ENCODE measurements at places on chromosomes 2 and 18.

- no peak for DNase-seq
Observed at GRCh38 chr18:58845928-58846724, 18.6 kb upstream of the ZNF532 start.

GRCh38 chr2:161997916-161998471 is 76.0 kb downstream of the DPP4 start:
- no peak for DNase-seq

GRCh38 chr2:190088917-190089316 is 26.4 kb upstream of the MSTN start:
- peak; percentile 87 for DNase-seq

DNA sequence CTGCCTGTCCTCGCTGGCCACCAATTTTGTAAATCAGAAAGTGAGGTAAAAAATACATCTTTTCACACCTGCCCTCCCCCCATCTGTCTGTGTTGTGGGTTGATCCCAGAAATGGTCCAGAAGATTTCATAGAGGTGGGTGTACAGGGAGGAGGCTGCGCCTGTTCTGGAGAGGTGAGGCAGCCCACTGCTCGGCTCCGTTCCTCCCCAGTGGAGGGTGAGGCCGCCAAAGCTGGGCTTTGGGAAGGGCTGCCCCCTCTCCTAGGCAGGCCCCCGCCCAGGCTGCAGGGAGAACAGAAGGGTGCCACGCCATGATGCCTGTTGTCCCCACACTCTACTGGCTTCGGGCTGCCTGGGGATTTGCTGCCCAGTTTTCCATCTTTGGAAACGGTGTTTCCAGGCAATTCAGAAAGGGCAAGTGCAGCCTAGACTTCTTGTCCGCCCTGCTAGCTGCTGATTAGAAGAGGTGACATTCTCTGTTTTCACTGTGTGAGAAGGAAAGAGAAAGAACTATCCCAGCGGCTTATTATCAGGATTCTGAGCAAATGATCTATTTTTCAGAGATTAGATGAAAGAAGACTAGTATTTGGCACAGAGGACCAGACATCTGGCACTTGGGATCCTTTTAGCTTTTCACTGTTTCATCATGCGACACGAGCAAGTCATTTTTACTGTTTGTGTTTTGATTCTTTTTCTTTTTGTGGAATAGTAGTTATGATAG is 18.7 kb downstream of the SMARCAL1 start:
- no peak for DNase-seq

DNA sequence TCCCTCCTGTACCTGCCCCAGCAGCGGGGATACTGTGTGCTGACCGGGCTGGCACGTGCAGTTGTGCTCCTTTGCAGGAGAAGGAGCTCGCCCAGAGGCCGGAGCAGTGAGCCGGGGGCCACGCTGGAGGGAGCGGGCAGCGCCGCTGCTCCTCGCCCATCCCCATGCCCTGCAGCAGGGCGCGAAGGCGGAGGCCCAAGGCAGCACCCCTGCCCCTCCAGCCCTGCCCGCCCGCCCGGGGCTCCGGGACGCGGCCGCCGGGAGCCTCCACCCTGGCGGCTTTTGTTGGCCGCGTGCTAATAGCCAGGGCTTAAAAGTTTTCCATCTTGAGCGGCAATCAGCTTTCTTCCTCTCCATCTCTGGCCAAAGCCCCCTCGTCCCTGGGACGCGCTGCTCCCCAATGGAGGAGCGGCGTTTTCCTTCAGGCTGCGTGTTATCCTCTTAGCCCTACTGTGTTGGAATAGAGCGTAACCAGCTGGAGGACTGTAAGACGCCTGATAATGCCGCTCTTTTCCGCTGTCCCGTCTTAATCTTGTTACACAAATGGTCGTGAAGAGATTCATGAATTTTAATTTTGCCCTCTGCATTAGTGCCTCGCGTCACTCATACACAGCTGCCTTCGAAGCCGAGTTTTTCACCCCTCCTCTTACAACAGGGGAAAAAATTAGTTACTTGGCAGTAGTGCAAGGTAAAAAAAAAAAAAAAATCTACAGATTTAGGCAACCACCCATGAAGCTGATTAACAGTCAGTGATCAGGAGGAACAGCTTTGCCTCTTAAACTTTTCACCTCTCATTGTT is 172.9 kb upstream of the SIX3 start:
- DNase-seq, result no peak

GRCh38 chr2:205474741-205475415 is 207.4 kb upstream of the NRP2 start:
- no peak for DNase-seq

DNA sequence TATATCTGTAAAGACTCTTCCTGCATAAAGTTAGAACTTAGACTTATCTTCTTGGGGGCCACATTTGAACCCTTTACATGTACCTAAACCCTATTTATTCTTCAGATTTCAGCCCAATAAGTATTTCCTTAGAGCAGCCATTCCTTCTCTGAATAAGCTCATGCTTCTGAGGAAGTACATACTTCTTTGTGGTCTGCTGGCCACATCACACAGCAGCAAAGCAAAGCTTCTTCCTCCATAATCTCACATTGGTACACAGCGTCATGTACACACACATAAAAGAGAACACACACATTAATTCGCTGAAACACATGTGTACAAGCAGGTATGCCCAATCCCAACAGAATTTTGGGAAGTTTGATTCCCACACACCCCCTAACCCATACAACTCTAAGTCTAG is 331.0 kb downstream of the CDH2 start:
- DNase-seq, result no peak

GRCh38 chr2:101844055-101844635 is 146.6 kb downstream of the MAP4K4 start:
- no peak for DNase-seq

GRCh38 chr18:21663578-21663977 is 41.0 kb downstream of the ABHD3 start:
- DNase-seq, result no peak

- peak; percentile 70 for DNase-seq
Observed at GRCh38 chr2:37625796-37626571, 45.5 kb downstream of the CDC42EP3 start.

- DNase-seq, result no peak
Observed at GRCh38 chr18:2169656-2170055, 401.6 kb downstream of the METTL4 start.

- DNase-seq, result no peak
Observed at GRCh38 chr2:240235811-240236210, 95.4 kb upstream of the OTOS start.

DNA sequence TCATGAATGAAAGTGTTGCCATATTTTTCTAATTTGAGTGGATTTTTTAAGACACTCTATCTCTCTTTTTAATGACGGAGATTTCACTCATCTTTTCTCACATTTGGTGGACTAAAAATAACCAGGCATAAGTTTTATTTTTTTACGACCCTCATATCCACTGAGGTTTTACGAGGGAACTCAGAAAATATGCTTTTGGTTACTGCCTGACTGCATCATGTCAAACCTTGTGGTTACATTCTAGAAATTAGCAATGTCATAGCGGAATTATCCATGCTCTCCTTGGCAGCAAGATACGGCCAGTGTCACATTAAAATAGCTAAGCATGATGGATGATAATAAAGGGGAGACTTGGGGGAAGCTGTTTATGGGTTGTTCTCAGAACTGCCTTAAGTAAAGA is 428.6 kb upstream of the FSHR start:
- no peak for DNase-seq

DNA sequence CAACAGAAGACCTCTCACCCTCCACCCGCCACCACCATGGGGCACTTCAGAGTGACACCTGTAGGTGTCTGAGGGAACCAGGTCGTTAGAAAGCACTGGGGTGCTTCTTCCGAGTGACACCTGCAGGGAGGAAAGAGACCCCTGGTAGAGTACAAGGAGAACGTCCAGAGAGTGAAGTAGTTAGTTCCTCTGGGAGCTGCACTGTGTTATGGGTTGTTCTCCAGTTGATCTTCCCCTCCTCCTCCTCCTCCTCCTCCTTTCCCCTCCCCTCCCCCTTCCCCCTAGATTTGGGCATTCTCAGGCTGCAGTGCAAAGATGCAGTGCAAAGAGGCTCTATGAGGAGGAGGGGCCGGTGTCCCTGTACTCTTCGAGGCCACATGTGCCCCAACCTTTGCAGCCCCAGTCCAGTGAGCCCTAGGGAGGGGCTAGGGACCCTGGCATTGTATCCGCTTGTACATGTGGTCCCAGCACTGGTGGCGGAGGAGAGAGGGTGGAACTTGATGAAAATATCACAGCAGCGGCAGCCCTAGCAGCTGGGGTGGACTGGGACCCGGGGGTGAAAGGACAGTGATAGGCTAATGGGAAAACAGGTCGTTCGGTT is 850 bp downstream of the DNAJB2 start:
- no peak for DNase-seq

DNA sequence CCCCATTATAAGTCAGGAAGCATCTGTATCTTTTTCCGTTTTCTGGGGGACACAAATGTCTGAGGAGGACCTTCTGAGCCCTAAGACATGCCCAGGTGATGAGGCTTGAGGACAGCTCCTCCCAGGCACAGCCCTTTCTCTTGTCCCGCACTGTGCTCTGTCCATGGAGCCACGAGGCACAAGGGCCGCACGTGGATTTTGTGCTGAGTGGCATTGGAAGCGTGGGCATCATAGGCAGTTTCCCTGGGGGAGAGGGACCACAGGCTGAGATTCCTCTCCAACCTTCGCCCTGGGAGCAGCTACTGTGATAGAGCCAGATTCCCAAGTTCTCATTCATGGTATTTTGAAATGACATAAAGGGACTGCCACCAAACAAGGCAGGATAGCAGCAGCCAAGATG is 139.9 kb downstream of the SH3RF3 start:
- DNase-seq, result no peak

- DNase-seq, result no peak
Observed at GRCh38 chr18:60506682-60507081, 134.1 kb upstream of the MC4R start.

GRCh38 chr2:238096311-238097011 is 3.7 kb upstream of the ESPNL start:
- DNase-seq, result no peak

DNA sequence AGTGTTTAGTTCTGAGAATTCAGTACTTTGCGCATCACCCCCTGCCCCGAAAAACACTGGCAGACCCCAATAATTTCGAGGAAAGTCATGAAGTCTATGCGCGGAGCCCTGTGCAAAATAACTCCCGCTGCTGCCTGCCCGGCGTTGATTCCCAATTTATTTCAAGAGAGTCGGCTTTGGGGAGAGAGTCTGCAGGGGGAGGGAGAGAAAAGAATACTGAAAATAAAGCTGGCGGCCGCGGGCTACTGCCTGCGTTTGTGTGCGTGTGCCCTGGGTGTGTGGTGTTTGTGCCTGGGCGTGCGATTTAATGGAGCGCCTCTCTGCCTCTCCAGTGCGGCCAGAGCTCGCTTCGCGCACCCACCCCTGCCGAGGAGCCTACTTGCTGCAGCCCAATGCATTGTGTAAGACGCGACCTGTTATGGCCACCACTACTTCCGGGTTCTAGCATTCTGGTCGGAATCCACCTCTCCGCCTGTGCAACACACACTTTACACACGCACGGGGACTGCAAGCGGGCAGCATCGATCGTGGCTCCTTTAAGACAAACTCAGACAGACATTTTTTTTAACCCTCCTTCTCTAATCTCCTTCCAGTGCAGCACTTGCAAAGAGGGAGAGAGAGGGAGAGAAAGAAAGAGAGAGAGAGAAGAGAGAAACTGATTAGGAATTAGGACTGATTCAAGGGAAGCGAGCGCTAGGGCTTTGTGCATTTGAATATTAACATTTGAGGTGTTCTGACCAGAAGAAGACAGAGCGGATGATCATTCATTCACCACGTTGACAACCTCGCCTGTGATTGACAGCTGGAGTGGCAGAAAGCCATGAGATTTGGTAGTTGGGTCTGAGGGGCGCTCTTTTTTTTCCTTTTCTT is at the start of gene MEIS1:
Gene MEIS1, plus strand, starts transcription at position 447 of the 870 bp plus-strand sequence. CDS start 732 bp downstream, outside the sequence.
- DNase-seq, result peak; percentile 85

DNA sequence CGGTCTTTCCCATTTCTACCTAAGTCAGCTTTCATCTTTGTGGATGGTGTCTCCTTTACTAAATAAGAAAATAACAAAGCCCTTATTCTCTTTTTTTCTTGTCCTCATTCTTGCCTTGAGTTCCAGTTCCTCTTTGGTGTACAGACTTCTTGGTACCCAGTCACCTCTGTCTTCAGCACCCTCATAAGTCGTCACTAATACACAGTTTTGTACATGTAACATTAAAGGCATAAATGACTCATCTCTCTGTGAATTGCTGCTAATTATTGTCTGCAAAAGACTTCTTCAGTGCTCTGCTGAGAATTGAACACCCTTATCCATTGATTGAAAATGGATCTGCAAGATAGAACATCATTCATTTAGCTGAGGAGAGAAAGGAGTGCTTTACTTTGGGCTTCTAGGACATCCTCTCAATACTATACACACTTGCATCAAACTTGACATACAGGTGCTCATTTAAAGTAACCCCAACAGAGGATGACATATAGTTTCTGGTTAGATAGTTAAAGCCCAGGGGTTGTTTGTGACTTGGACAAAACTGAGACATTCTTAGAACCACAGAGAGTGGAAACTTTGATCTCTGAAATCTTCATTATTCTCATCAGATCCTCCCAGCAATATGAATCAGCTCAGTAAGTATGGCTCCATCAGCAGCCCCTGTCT is 97.0 kb downstream of the XRCC5 start:
- peak; percentile 65 for DNase-seq

DNA sequence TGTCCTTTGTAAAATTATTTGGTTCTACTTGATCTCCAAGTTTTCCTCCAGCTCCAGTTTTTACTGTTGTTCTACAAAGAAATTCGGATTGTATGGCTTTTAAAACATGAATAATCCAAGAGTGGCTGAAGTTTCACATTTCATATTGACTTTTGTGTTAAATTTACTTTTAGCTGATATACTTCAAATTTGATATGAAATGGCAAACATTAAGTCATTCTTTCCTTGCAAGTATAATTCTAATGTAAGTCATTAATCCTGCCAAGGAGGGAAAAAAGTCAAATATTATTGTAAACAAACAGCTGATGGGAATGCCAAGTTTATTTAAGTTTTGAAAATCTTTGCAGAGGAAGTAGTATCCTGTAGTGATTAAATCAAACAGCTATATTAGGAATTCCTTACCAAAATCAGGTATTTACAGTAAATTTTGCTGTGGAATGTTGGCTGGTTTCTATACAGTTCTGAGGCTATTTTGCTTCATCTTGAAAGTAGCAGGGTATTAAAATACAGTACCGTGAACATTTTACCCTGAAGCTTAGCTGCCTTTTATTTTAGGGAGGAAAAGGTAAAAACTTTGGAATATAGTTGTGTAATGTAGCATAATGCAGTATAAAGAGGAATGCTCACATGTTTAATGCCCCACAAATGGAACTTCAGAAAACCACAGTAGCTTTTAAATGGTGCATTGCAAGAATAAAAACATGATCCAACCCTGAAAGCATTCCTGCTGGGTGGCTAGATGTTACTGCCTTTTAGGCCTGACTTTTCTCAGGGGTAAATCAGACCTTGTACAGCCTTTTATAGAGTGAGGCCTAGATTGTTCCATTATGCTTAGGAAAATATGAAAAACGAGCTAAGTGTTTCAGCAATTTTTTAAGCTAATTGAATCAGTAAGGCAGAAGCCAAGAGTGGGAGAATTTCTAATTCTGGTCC is 62.7 kb upstream of the NT5C1B start:
- no peak for DNase-seq

All from suppressor macrophage (primary cell).